ENCODE measurements at places on chromosomes 1 and 21.

GRCh38 chr21:26877018-26877417, 31.8 kb upstream of the ADAMTS1 start:
- DNase-seq: no peak

DNA sequence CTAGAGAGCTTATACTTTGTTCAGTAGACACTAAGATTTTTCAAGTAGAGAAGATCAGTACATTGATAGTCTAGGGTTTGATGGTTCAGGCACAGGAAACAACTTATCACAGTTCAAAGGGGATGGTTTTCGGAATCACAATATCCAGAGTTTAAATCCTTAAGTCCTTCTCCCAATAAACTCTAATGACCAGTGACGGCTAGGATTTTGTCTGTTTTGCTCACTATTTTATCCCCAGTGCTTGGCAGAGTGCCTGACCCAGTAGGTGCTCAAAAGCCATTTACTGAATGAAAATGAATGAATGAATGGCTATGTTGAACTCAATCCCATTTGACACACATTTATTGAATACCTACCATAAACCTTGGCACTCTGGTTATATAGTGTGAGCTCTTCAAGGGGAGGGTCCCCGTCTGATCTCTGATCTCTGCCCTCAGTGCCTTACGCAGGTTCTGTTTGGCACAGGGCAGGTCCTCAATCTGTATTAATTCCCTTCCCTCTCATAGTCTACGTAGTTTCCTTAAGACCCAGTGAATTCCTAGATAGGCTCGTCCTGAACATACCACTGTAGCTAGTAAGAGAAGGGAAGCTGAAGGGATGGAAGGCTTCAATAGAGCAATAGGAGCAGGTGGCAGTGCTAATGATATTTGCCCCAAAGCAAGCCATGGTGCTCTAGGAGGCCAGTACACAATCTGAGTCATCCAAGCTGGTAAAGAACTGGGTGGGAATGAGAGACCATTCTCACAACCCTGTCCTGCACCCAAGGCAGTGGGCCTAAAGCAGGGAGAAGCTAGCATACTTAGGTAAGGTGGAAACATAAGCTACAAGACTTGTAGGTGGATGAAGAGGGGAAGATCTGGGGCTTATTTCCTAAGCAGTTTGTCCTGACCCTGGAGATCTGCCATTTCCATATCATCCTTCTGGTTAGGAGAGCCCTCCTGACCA, 53.4 kb downstream of the DMAP1 start:
- DNase-seq: no peak

GRCh38 chr1:14608308-14608707, 9.8 kb downstream of the KAZN start:
- no peak for DNase-seq

GRCh38 chr1:198416296-198416695, 124.2 kb downstream of the ATP6V1G3 start:
- DNase-seq: no peak

DNA sequence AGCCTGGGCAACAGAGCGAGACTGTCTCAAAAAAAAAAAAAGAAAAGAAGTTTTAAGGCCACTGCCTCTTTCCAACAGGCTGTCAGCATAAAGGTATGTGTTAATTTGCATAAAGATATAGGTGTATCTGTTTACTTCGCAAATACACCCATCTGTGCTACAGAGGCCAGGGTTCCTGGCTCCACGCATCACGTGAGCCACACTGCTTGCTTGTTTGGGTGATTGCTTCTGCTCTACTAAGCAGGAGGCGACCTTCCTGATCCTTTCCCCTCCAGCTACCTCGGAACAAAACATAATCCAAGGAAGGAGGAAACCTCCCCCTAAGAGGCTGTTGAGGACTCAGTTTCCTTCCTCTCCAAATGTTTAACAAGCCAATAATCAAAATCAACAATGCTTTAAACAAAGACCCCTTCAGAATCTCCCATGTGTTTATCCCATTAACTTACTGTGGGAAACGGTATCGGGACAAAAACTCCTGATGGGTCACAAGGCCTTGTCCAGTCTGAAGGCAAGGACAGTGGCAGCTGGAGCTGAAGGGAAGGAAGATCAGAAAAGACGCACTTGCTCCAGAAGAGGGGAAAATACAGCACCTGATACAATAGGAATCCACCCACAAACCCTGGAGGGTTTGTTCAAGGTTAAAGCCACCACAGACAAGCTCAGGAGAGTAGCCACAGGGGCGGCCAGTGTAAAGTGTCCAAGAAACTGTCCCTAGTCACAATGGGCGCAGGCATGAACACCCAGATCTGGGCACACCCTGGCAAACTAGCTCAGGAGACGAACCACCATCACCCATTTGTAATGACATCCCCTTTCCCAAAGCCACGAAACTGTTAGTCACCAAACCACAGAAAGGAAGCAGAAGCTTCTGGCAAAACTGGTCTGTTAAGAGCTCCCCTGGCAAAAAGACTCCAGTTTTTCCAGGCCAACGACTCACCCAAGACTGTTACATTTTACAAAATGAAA, 17.2 kb downstream of the CTNNBIP1 start:
- no peak for DNase-seq

- DNase-seq: no peak
These were observed 65.4 kb downstream of the SYDE2 start for GRCh38 chr1:85135392-85135798.

- DNase-seq: no peak
These were observed 92.3 kb downstream of the SPATA46 start for GRCh38 chr1:162284206-162284955.

- DNase-seq: peak; percentile 21
These were observed 50.5 kb upstream of the PRRC2C start for GRCh38 chr1:171434717-171435346.

All from activated CD4-positive, alpha-beta T cell treated with anti-CD3 and anti-CD28 coated beads for 48 hours (primary cell).